Left kidney (tissue), 8 donors: ENCODE measurements at places on chromosomes 11 and 22.

- DNase-seq, result no peak
Measured at GRCh38 chr11:111320728-111321568, 22.6 kb downstream of the POU2AF3 start.

- DNase-seq, result no peak
Measured at GRCh38 chr22:49879871-49880270, 26.2 kb downstream of the ZBED4 start.

DNA sequence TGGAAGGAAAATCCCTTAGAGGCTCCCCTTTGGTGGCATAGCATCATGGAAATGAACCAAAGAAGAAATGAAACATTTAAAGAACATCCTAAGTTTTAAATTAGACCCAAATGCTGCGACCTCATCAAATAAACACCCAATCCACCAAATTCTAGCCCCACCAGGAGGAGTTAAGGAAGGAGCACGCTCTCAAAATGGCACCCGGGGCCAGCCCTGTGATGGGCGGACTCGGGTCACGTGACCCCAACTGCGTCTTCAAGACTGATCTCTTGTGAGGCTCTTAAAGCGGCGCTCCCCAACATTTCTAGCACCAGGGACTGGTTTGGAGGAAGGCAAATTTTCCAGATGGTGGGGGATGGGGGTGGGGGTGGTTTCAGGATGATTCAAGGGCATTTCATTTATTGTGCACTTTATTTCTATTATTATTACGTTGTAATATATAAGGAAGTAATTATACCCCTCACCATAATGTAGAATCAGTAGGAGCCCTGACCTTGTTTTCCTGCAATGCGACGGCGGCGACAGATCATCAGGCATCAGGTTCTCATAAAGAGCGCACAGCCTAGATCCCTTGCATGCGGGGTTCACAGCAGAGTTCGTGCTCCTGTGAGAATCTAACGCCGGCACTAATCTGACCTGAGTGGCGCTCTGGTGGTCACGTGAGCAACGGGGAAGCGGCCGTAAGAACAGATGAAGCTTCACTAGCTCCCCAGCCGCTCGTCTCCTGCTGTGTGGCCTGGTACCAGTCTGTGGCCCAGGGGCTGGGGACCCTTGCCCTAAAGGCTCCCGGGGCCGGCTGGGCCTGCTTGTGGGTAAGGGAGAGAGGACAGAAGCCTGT is 90.6 kb upstream of the SLC22A12 start:
- DNase-seq, result no peak

GRCh38 chr11:95708681-95709080 is 80.9 kb downstream of the FAM76B start:
- DNase-seq, result no peak

DNA sequence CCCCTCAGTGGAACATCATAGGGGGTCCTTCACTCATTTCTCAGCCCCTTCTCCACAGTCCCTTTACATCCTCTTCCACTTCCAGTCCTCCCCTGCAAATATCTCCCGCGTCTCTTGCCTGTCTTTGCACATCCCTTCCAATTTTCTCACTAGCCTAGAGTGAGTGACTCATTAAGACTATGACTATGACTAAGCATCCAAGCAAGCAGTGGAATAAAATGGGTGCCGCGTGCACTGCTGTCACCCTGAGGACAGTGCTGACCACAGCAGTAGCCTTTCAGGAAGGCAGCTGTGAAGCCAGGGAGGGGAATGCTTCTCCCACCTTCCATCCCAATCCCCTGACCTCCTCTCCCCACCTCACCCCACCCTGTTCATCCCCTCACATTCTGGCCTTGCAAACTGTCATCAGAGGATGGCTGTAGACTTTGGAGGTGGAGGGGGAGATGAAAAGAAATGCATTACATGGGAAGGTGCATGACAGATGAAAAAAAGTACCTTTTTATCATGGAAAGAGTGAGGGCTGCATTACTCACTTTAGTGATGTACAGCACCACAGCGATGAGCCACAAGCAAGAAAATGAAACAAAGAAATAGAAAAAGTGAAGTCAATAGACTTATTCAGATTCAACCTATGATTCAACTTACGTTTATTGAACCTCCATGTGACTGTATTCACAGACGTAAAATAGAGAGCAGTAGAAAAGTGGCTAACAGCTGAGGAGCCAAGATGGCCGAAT is 948.2 kb downstream of the NTM start:
- DNase-seq, result no peak
